Esophagus mucosa (tissue), 1 donor: ENCODE measurements at places on chromosomes 4 and X.

GRCh38 chr4:188550296-188550695 lies 411.1 kb downstream of the TRIML1 start:
- ATAC-seq: no peak

DNA sequence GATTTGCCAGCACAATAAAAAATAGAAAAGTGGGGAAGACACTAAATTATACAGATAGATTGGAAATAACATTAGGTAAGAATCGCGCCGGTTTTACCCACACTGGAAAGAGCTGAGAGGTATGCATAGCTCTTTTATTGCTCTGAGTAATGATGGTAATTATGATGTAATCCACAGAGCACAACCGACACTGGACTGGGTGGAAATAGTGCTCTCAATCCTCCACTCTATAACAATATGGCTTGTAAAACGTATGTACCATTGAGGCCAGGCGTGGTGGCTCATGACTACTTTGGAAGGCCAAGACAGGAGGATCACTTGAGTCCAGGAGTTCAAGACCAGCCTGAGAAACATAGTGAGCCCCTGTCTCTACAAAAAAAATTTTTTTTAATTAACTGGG lies 104.3 kb upstream of the RAPGEF2 start:
- ATAC-seq: peak; percentile 45

GRCh38 chr4:16489226-16489625 lies 263.0 kb upstream of the TAPT1 start:
- no peak for ATAC-seq

GRCh38 chrX:112704187-112704586 lies 24.4 kb upstream of the LHFPL1 start:
- ATAC-seq: no peak

DNA sequence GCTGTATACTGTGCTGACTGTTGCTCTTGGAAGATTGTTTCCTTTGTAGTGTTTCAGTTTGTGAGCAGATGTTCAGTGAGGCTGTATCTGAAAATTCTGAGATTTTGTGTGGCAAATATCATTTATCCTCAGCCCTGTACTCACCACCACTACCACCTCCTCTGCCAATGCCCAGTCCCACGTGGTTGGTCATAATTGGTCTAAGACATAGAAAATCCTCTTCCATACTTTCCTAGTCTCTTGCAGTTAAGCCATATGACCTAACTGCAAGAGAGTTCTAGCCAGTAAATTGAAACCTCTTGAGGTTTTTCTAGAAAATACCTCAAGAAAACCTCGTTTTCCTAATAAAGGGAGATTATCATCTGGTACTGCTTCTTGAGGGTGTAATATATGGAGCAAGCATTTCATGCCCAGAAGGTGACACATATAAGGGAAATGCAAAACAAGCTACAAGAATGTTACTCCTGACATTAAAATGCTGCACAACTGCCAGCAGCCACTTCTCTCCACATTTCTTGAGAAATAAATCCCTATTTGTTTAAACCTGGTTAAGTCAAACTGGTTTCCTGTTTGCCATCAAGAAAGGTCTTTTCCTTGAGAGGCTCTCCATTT lies 32.8 kb downstream of the ABCE1 start:
- peak; percentile 13 for ATAC-seq

DNA sequence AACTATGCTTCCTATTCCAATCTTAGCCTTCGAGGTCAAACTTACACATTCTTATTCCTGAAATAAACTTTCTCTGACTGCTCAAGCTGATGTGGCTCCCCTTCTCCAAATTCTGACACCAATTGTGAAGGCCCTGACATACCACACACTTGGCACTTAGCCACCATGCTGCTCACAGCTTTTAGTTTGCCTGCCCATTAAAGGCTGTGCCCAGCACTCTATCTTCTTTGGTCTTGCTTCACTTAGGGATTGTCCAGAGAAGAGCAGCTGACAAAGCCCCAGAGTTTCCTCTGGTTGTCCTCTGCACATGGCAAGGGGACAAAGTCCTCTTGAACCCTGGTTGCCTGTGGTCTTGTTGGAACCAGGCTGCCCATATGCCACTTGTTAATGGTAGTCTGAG lies 126.1 kb downstream of the ARHGEF9 start:
- ATAC-seq: no peak

- ATAC-seq: peak; percentile 88
These were observed 24.8 kb upstream of the EOLA2 start for GRCh38 chrX:149962859-149963757.
